Foreskin fibroblast (primary cell): ENCODE measurements at places on chromosomes 16 and 17.

DNA sequence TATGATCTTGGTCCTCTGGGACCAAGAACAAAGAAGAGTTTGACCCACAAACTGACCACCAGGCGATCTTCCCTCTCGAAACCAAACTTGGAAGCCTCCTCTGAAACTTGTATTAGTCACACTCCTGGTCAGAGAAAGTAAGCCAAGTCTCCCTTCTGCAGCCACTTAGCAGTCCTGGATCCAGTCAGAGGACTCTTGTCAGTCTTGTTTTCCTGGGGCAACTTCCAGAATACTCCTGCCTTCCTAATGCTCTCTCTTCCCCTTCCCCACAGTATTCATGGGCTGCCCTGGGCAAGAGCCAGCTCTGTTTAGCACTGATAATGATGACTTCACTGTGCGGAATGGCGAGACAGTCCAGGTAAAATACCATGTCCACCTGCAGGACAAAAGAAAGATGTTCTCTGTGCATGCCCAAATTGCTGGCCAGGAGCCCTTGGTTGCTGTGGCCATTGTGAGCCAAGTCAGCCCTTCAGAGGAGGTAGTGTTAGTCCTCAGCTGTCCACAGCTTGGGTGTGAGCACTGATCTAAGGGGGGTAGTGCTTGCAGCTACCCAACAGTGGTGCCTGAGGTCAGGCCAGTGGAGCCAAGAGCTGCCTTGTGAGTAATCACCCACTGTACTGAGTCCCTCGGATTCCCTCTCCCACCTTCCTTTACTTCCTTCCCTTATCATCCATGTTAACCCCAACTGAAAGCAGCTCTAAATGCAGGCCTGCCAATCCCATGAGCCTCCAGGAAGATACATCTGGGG is 31.2 kb downstream of the CDH3 start:
- DNase-seq, result no peak

DNA sequence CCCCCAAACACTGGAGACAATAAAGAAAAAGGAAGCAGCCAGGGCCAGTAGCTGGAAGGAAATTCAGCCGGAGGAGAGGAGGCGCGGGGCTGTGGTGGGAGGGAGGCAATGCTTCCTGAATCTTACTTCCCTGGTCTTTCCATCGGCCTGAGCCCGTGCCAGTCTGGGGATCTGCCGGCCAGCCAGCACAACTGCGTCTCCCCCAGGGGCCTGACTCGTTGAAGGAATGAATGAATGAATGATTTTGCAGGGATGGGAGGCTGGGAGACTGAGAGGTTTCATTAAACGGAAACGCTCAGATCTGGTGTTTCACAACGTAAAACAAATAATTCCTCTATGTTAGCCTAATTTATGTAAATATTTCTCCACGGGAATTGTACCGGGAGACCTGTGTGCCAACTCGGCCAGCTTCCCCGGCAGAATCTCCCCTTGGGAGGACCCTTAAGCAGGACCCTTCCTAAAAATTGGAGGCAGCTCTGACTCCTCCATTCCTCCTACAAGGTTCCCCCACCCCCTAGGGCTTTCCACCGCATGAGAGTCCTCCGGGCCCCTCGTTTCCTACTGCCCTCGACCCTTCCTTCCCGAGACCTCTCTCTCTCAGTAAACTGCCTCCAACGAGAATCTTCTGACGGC is 1.3 kb upstream of the BAIAP2 start:
- DNase-seq, result no peak

- DNase-seq, result no peak
Measured at GRCh38 chr16:873243-873661, 72.7 kb upstream of the GNG13 start.

- peak; percentile 87 for DNase-seq
Measured at GRCh38 chr16:75593825-75594820, 27.9 kb downstream of the GABARAPL2 start.

DNA sequence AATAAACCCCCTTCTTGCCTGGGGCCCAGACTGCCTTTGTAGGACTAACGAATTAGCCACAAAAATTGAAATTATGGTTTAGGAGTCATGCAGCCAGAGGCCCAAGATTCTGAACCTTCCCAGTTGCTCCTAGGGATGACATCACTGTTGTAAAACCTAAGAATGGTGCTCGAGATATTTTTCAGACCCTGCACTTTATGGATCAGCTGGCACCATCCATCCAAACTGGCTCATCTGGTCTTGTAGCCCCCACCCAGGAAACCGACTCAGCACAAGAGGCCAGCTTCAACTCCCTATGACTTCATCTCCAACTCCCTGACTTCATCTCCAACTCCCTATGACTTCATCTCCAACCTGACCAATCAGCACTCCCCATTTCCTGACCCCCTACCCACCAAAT is 10.9 kb upstream of the EVPL start:
- DNase-seq, result no peak

- no peak for DNase-seq
Measured at GRCh38 chr17:31289790-31290189, 7.2 kb downstream of the OMG start.

DNA sequence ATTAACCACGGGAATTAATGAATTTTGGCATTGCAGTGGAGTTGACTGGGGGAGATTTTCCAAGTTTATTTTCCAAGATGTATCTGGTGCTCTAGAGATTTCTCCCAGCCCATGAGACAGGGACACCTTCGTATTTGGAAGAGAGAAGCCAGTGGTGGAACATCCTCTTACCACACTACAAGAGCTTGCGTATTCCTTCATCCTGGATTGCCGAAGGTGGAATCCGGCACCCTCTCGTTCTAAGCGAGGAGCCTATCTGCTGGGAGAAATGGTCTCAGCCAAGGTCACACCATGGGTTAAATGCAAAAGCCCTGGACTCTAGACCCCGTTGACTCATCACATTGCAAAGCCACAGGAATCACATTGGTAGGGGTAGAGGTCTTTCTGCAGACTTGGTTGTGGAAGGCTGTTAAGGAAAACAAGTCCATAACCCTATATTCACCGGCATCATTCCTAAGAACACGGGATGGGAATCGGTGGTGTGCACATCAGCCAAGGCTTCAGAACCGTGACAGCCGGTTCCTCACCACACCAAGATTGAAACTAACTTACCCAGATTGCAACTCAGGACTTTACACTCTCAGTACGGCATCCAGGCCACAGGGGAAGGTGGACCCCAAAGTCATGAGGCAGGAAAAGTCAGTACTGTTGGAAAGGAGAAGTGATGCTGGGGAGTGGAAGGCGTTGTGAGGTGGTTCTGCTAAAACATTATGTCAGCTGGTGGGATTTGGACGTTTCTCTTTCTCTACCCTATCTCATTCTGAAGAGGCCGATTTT is 259.8 kb downstream of the CPPED1 start:
- no peak for DNase-seq

DNA sequence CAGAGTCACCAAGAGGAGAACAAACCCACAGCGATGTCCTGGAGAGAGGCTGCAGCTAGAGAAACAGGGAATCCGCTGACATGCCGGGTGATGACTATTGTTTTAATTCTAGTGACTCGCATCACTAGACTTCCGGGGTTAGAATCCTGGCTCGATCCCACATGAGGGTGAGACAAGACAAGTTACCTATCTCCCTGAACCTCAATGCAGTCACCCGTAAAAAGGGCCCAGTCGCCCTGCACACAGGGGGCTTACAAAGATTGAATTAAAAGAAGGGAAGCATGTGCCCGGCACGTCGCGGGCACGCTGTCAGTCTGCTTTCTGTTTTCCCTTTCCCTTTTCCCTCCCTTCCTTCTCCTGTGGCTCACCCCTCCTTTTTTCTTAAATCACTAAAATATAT is 212.9 kb upstream of the FOXF1 start:
- peak; percentile 14 for DNase-seq

GRCh38 chr17:1931844-1932579 is 93.1 kb downstream of the RTN4RL1 start:
- DNase-seq, result no peak

GRCh38 chr16:30882429-30883310 is 11.2 kb downstream of the BCL7C start:
- no peak for DNase-seq

- no peak for DNase-seq
Measured at GRCh38 chr17:34390649-34391048, 27.6 kb upstream of the CCL1 start.

- DNase-seq, result peak; percentile 96
Measured at GRCh38 chr17:77424585-77425344, 284.0 kb downstream of the SEC14L1 start.

- peak; percentile 98 for DNase-seq
Measured at GRCh38 chr17:45293413-45294211, 23.2 kb downstream of the MAP3K14 start.

- no peak for DNase-seq
Measured at GRCh38 chr16:60432472-60432871, 1603.8 kb downstream of the CDH8 start.

- no peak for DNase-seq
Measured at GRCh38 chr16:77873066-77873465, 84.7 kb downstream of the VAT1L start.

DNA sequence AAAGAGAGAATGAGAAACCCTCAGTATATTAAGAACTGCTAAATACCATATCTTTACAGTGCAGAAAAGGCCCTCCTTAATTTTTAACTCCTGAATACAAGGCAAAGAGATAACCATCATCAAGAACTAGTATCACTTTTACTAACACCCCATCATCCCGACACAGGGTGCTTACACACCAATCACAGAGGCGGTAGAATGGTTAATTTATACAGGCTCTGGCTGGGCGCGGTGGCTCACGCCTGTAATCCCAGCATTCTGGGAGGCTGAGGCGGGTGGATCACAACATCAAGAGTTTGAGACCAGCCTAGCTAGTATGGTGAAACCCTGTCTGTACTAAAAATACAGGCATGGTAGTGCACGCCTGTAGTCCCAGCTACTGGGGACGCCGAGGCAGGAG is 4.2 kb downstream of the PSMD12 start:
- no peak for DNase-seq

DNA sequence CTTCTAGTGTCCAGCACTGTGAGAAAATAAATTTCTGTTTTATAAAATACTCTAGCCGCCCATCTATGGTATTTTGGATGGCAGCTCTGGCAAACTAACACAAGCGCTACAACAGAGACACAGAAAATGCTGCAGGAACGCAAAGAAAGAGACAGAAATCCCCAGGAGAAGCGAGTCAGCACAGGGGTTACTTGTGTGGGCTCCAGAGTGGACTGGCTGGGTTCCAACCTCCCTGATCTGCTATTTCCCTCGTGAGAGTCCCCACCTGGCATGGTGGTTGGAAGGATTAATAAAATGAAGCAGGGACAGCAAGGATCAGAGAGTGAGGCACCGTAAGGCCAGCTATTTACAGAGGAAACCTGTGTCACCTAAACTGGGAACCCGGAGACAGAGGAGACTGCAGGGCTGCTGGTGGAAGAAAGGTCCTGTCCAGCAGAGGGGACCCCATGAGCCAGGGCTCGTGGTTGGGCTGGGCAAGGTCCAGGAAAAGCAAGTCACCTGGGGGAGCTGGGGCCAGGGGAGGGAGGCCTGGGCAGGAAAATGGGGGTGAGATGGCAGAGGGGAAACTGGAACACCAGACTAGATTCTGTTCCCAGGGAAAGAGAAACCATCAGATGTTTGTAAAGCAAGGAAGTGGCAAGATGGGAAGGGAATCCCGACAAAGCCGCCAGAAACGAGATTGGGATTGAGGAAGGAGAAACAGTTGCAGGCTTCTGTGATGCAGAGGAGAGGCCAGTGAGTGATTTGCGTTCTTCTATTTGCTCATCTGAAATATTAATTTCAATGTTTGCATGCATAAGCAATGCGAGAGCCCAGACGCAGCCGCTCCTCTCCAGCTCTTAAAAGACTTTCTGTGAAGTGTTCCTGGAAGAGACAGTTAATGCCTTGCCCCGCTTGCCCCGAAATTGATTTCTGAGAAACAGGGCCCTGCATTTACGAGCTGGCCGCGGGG is 63.0 kb upstream of the TEKT3 start:
- DNase-seq, result no peak

GRCh38 chr17:81463506-81463905 is 49.1 kb downstream of the ACTG1 start:
- no peak for DNase-seq

GRCh38 chr17:77253611-77254051 is 112.9 kb downstream of the SEC14L1 start:
- peak; percentile 19 for DNase-seq

- DNase-seq, result peak; percentile 37
Measured at GRCh38 chr17:79388556-79389295, 222.1 kb downstream of the RBFOX3 start.

DNA sequence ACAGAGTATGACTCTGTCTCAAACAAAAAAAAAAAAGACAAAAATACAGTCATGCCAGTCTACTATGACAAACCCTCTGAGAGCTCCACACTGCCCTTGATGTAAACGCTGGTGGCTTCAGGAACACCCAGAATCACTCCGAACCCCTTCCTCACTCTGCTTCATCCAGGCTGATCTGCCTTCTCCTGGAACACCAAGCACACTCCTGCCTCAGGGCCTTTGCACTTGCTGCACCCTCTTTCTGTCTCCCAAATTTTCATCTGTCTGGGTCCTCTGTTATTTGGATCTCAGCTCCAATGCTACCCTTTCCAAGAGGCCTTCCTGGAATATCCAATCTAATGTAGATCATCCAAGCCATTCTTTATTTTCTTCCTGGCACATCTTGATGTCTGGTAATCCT is 7.9 kb upstream of the SLC39A11 start:
- DNase-seq, result no peak

DNA sequence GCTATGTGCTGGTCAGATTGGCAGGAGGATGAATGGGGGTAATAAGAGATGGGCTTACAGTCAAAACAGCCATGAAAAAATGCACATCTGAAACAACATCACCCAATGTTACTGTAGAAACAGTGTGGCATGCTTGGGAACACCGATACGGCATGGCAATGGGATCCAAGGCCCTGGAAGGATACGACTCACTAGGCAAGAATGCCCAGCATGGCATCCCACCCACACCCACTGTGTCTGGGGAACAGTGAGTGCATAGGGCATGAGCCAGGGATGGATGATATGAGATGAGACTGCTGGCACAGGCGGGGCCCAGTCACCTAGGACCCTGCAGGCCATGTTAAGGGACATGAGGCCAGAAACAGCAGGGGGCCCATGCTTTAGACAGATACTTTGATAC is 11.5 kb downstream of the TRIM25 start:
- DNase-seq, result peak; percentile 84

- peak; percentile 75 for DNase-seq
Measured at GRCh38 chr17:8463099-8463498, 27.4 kb downstream of the NDEL1 start.

- DNase-seq, result no peak
Measured at GRCh38 chr16:25148568-25149215, 37.1 kb downstream of the LCMT1 start.

GRCh38 chr16:4695473-4696171 is 2.3 kb downstream of the NUDT16L1 start:
- no peak for DNase-seq

- DNase-seq, result no peak
Measured at GRCh38 chr17:76996741-76997694, 128.8 kb downstream of the MGAT5B start.

- no peak for DNase-seq
Measured at GRCh38 chr17:39852239-39852638, 11.9 kb downstream of the IKZF3 start.

- DNase-seq, result peak; percentile 75
Measured at GRCh38 chr17:12256380-12256995, 235.8 kb downstream of the MAP2K4 start.
